ENCODE measurements at places on chromosomes 6 and 20.

- no peak for DNase-seq
These were observed 25.1 kb upstream of the UTRN start for GRCh38 chr6:144259986-144260385.

GRCh38 chr6:27128311-27129094 lies 119.0 kb upstream of the PRSS16 start:
- DNase-seq = no peak

DNA sequence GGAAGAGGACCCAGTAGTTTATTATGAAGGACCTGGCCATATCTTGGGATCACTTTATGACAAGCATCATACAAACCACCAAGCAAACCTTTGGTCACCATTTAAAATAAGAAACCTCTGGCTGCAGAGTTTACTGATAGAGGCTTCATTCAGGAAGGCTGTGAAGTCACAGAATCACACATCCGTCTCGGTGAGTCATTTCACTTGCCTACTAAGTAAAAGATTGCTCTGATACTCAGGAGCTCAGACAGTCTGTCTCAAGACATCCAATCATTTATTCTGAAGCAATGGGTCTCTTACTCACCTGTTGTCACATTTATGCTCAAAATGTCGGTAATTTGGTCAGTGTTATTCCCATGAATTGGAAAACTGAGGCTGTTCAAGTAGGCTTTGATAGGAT lies 33.7 kb downstream of the ADGRF5 start:
- no peak for DNase-seq

DNA sequence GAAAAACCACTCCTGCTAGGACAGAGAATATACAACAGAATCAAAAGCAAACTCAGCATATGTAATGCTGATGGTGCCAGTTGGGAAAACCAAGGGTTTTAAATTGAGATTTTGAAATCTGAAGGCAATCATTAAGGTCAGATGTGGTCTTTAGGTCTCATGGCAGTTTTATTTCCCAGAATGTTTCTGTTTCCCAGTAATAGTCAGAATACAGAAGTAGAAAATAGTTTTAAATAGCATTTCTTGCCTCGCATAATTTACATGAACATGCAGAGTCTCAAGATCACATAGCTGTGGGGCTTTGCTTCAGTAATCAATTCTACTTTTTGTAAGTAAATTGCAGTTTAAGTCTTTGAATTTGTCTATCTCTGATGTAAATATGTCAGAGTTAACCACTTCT lies 58.1 kb downstream of the RNF144B start:
- no peak for DNase-seq

- no peak for DNase-seq
These were observed 1.2 kb downstream of the GPR6 start for GRCh38 chr6:109979033-109979921.

- DNase-seq = no peak
These were observed 113.7 kb upstream of the F13A1 start for GRCh38 chr6:6434151-6434550.

- DNase-seq = no peak
These were observed 31.2 kb downstream of the PRR18 start for GRCh38 chr6:166277018-166277417.

DNA sequence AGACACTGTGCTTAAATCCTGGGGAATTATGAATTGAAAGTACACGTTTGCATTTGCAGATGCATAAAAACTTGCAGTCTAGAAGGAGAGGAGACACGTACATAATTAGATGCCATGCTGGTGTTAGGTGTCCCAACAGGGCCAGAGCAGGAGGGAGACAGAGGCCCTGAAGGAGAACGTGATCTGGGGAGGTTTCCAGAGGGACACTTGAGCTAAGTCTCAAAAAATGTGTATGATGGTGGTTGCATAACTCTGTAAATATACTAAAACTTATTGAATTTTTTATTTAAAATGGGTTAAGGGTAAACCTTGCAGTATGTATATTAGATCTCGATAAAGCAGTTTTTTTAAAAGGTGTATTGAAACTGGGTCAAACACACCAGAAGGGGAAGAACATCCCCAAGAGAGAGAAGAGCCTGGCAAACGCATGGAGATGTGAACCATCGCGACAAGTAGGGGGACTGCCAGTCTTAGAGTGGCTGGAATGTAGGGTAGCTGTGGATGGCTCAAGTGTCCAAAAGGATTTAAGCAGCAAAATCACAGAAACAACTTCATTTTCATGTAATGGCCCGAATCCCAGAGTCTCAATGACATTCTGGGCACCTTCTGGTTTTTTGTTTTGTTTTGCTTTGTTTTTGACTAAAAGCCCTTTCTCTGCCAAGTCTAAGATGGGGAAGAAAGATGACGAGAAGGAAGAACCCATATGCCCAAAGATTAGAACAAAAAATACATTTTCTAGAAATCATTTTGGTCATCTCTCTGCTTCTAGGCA lies 15.3 kb downstream of the TRAF3IP2 start:
- no peak for DNase-seq

DNA sequence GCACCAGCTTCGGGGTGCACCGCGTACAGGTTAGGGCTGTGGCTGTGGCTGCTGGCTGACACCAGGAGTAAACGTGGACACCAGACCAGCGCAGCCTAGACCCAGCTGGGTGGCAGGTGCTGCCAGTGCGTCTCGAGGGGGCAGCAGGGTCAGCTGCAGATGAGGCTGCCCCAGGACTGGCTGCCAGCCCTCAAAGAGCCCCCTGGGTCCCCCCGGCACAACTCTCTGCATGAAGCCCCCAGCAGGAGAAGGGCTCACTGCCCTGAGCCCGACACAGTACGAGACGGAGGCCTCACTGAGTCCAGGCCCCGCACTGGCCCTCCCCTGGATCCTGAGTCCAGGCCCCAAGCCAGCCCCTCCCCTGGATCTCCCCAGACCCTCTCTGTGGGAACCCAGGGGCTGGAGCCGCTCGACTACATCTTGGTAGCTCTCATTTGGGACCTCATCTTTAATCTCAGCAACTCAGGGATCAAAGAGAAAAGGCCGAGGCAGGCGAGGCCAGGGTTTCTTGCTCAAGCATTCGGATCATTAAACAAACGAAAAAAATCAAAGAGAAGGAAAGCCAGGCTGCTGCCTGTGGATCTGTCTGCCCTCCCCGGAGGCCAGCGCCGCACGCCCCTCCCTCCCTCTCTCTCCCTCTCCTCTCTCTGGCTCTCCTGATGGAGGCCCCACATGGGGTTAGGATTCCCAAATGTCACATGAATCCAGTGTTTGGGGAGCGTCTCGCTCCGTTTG lies 7.0 kb upstream of the NKAIN4 start:
- DNase-seq = no peak

DNA sequence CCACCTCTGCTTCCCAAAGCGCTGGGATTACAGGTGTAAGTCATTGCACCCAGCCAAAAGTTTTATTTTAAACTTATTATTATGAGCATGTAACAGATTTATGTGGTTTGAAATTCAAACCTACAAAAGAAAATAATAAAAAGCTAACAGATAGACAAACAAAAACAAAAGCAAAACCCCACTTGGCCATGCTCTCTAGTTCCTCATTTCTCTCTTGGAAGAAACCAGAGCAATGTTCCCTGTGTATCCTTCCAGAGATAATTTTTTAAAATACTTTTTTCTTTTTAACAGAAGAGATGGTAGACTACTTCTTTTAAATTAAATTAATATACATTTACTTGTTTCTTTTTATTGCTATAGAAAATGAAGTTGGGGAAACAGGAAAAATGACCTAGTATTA lies 28.0 kb upstream of the SLC17A3 start:
- no peak for DNase-seq

DNA sequence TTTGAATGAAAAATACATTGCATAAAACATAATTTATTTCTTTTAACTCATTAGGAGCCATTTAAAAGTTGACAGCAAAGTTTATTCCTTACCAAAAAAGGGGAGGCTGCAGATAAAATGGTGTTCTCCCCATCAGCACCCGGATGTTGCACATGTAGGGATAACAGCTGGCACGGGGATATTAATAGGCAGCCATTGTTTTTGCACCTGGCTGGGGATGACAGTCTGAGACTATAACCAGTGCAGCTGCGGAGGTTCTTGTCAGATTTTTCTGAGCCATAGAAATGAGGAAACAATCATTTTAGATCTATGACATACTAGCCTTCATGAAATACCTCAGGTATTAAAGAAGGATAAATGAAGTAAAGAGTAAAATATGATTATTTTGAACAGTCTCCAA lies 20.1 kb upstream of the HECA start:
- no peak for DNase-seq

Measured in inflammatory macrophage (primary cell).